ENCODE measurements at places on chromosomes 6 and 20.

DNA sequence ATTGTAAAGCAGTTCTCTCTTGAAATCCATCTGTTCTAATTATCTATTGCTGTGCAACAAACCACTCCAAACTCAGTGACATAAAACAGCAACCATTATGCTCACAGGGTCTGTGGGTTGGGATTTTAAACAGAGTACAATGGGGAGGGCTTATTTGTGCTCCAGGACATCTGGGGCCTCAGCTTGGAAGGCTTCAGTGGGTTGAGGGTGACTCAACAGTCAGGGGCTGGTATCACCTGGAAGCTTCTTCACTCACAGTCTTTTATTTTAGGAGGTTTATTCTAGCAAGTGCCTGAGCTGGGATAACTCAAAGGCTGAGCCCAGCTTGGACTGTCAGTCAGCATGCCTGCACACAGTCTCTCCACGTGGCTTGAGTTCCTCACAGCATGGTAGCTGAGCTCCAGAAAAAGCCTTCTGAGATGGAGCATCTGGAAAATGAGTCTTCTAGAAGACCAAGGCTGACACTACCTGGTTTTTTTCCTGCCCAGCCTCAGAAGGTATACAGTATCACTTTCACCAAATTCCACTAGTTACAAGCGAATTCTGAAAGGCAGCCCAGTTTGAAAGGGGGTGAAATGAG lies 234.6 kb upstream of the ID4 start:
- DNase-seq, result no peak

DNA sequence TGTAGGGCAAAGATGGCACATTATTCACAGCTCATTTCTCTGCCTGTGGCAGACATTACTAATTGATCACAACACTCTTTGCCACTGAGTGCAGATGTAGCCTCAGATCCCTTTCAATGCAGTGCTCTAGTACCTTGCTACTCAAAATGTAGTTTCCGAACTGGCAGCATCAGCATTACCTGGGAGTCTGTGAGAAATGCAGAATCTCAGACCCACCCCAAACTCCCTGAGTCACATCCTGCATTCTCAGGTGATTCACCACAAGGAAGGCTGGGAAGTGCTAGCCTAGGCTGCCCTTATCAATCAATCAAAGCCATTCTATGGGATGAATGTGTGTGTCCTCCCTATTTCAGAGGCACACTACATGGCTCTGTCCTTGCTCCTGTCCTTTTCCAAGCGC lies 58.5 kb downstream of the PCNA start:
- no peak for DNase-seq

DNA sequence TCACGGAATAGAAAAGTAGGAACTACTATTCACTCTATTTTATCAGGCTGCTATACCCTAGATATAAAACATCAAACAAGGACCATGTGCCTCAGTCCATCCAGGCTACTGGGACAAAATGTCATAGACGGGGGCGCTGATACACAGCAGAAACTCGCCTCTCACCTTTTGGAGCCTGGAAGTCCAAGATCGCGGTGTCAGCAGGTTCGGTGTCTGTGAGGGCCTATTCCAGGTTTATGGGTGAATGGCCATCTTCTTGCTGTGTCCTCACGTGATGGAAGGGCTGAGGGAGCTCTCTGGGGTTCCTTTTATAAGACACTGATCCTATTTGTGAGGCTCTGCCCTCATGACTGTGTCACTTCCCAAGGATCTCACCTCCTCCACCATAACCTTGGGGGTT lies 89.5 kb downstream of the DLL1 start:
- no peak for DNase-seq

GRCh38 chr6:158417760-158418098 lies 105.5 kb downstream of the TULP4 start:
- no peak for DNase-seq

- DNase-seq, result peak; percentile 46
Measured at GRCh38 chr6:29631860-29632731, 887 bp downstream of the GABBR1 start.

DNA sequence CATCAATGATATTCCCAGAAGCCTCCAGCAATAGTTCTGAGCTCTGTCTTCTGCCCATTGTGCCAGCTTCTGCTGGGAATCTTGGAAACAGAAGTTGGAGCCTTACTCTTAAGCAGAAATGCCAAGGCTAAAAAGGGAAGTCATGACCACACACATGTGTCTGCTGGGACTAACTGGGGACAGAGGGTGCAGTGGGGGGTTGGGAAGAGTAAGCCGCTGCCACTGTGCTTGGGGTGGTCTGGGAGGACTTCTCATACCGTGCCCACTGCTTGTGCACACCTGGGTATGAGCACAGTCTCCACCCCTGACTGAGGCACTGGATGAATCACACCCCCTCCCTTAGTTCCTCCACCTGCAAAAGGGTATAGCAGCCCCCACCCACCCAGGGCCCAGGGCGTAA lies 90.7 kb downstream of the CDC5L start:
- DNase-seq, result no peak

- DNase-seq, result no peak
Measured at GRCh38 chr6:169046021-169046420, 207.6 kb downstream of the THBS2 start.

Measured in stimulated activated CD8-positive, alpha-beta memory T cell treated with anti-CD3 and anti-CD28 coated beads, Interleukin-4, amount 100 ng/mL, for 4 hours (primary cell).